IMR-90 (cell line): ENCODE measurements at places on chromosomes 1 and 21. TPM values are rescaled to one million over a fixed set of nuclear protein-coding genes. Genes with fewer than 3 reads are reported as not detected.

The KLHDC8A gene
- not detected in 2 replicates for total RNA-seq

GRCh38 chr1:147605591-147605990, 64.3 kb downstream of the BCL9 start:
- peak; percentile 67 for DNase-seq

GRCh38 chr1:233721004-233721595, 107.2 kb downstream of the KCNK1 start:
- no peak for DNase-seq

- no peak for DNase-seq
These were observed 172.5 kb upstream of the GALNT2 start for GRCh38 chr1:229894532-229894931.

GRCh38 chr1:54777431-54777830, 13.1 kb upstream of the PARS2 start:
- DNase-seq: no peak

GRCh38 chr1:165153182-165153581, 203.3 kb downstream of the LMX1A start:
- DNase-seq: no peak

GRCh38 chr1:110281363-110282290, 57.5 kb upstream of the RBM15 start:
- DNase-seq: peak; percentile 22
